ENCODE measurements at places on chromosomes 3 and 15. TPM values are rescaled to one million over a fixed set of nuclear protein-coding genes. Genes with fewer than 3 reads are reported as not detected.

GRCh38 chr3:142098964-142099363, 50.4 kb downstream of the TFDP2 start:
- no peaks in the 10 kb centered on the region for H3K4me1 ChIP-seq
- H3K36me3 ChIP-seq, result no peaks in the 10 kb centered on the region
- H3K27me3 ChIP-seq, result no peaks in the 10 kb centered on the region
- no peak for DNase-seq

- DNase-seq, result no peak
- H3K27me3 ChIP-seq, result no peaks in the 10 kb centered on the region
- no peak overlapping the region for H3K27ac ChIP-seq
- no peaks in the 10 kb centered on the region for H3K4me1 ChIP-seq
- no peaks in the 10 kb centered on the region for H3K36me3 ChIP-seq
Observed at GRCh38 chr15:28914046-28914445, 28.3 kb downstream of the APBA2 start.

DNA sequence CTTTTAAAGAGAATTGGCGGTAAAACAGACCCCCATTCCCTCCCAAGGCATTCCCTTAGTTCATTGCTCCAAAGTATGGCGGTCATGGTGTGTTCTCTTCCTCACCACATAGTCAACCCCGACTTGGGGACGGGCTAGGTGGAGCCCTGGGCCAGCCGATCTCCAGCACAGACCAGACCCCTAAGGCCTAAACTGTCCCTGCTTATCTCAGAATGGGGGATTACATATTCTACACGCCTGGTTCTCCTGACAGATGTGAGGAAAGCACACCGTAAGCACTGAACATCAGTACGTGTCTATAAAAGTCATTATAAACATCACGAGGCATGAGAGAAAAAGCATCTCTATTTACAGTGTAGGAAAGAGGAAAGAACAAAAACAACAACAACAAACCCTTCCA, 244.5 kb upstream of the STT3B start:
- DNase-seq, result no peak
- H3K4me3 ChIP-seq, result no peak overlapping the region
- H3K27ac ChIP-seq, result no peak overlapping the region
- H3K36me3 ChIP-seq, result no peaks in the 10 kb centered on the region
- H3K27me3 ChIP-seq, result no peaks in the 10 kb centered on the region

- no peaks in the 10 kb centered on the region for H3K36me3 ChIP-seq
- H3K27me3 ChIP-seq, result no peaks in the 10 kb centered on the region
- peak; percentile 83 for DNase-seq
- H3K4me1 ChIP-seq, result no peaks in the 10 kb centered on the region
- H3K27ac ChIP-seq, result peak overlapping the region; percentile 70
Observed at GRCh38 chr15:75347222-75348033, 589 bp downstream of the NEIL1 start.

DNA sequence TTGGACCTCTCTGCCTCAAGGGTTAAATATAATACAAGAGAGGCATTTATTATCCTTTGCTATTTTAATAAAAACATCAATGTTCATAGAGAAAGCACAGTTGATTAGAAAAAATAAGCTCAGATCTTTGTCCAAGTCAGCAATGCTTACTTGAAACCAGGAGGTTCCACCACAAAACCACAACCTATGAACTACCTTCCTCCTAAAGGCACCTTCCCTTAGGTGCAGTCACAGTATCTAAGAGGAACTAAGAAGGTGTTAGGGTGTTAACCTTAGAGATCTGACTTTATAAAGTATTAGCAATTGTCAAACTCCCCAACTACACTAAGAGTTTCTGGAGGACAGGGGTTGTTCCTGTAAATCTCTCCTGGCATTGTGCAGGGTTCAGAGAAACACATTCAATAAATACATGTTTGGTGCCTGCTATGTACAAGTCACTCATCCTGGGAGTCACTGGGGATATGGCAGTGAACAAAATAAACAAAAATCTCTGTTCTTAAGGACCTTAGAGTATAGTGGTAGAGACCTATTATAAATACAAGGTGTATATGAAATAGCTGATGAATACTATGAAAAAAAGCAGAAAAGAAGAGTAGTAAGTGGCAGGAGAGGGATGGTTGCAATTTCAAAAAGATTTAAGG, 208.6 kb downstream of the NFKBIZ start:
- peak; percentile 42 for DNase-seq
- no peaks in the 10 kb centered on the region for H3K27me3 ChIP-seq
- H3K27ac ChIP-seq, result no peak overlapping the region
- no peaks in the 10 kb centered on the region for H3K36me3 ChIP-seq
- no peaks in the 10 kb centered on the region for H3K4me1 ChIP-seq

GRCh38 chr15:89383365-89384175, 48.9 kb upstream of the POLG start:
- peaks cover 9% of the 10 kb centered on the region for H3K27me3 ChIP-seq
- DNase-seq, result no peak
- no peak overlapping the region for H3K27ac ChIP-seq
- no peak overlapping the region for H3K4me3 ChIP-seq
- H3K4me1 ChIP-seq, result peaks cover 9% of the 10 kb centered on the region

GRCh38 chr3:100833483-100833882, 124.2 kb downstream of the TFG start:
- H3K36me3 ChIP-seq, result no peaks in the 10 kb centered on the region
- H3K27ac ChIP-seq, result no peak overlapping the region
- no peak for DNase-seq
- no peaks in the 10 kb centered on the region for H3K4me1 ChIP-seq
- H3K27me3 ChIP-seq, result no peaks in the 10 kb centered on the region

DNA sequence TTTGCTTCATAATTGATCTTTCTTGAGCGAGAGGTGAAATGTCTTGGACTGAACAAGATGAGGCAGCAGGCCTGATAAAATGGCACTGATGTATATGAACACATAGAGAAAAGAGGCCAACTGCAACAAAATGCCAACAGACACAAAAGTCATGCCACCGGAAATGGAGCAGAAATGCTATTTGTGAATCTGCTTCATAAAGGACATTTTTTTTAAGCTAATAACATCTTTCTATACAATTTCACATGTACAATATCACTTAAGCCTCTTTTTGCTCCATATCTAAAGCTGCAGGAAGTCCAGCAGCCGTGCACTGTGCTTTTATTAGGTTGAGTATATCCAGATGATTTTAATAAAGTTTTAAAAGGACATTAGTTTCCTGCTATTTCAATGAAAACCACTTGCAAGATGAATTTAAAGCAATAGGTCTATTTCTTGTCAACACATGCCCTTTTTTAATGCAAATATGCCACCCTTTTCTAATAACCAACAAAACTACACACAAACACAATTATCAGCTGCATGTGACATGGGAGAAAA, 169.2 kb upstream of the ADAMTS9 start:
- H3K27me3 ChIP-seq, result no peaks in the 10 kb centered on the region
- no peak overlapping the region for H3K27ac ChIP-seq
- no peaks in the 10 kb centered on the region for H3K4me1 ChIP-seq

DNA sequence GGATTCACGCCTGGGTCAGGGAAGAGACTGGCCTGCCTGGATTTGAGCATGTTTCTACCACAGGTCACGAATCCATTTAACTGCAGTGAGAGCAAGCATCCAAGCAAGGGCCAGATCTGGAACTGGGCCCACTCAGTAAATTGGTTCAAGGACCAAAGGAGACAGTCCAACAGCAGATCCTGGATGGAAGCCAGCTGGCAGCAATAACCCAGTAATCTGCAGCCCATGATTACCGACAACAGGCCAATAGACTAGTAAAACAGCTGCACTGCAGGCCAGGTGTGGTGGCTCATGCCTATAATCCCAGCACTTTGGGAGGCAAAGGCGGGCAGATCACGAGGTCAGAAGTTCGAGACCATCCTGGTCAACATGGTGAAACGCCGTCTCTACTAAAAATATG, 11.8 kb downstream of the SAMD7 start:
- H3K27ac ChIP-seq, result no peak overlapping the region
- no peaks in the 10 kb centered on the region for H3K4me1 ChIP-seq
- DNase-seq, result peak; percentile 24
- no peaks in the 10 kb centered on the region for H3K36me3 ChIP-seq
- no peaks in the 10 kb centered on the region for H3K27me3 ChIP-seq
- H3K4me3 ChIP-seq, result no peak overlapping the region

DNA sequence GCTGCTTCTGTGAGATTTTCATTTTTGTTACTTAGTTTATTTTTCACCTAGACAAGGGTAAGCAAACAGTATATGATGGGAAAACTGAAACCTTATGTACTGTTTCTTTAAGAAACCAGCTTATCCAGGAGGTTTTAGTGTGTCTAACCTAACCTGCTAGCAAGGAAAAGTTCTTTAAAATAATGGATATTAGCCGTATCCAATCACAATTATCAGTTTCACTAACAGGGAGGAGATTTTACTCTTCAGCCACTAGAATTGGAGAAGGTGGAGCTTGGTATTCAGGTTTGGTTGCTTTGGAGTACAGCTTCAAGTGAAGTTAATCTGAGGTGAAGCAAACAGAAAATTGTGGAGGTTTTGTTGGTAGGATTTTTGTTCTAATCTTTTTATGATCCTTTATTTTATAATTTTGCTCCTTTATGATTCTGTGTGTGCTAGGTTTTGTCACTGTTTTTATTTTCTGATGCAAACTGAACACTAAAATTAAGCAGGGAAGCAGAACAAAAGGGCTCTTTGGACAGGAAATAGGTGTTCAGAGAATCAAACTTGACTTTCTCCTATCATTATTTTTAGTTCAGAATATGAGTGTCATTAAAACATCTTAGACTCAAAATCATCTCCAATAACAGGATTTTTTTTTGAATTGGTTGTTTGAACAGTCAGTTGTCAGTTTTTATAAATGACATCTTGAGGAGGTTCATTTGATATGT, 13.0 kb downstream of the ZFAND6 start:
- H3K4me3 ChIP-seq, result no peak overlapping the region
- H3K4me1 ChIP-seq, result no peaks in the 10 kb centered on the region
- H3K27me3 ChIP-seq, result no peaks in the 10 kb centered on the region
- no peaks in the 10 kb centered on the region for H3K36me3 ChIP-seq

GRCh38 chr15:101521069-101521468, 31.6 kb upstream of the PCSK6 start:
- H3K4me1 ChIP-seq, result no peaks in the 10 kb centered on the region
- no peak overlapping the region for H3K27ac ChIP-seq
- H3K27me3 ChIP-seq, result no peaks in the 10 kb centered on the region
- no peak for DNase-seq

DNA sequence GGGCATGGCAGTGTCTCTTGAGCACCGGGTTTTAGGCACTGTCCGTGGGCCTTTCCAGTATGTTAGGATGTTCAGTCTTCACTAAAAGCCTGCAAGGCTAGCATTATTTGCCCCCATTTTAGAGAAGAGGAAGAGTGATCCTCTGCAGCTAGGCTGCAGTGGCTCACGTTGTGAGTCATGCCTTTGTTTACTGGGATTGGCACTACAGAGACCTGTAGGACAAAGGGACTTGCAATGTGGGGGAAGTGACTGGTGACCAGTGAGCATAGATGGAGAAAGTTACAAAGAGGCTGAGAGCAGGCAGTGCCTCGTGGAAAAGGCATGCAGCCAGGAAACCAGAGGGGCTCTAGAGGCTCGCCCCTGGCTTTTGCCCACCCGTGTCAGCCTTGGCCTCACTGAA, 26.8 kb upstream of the CPNE9 start:
- no peak for DNase-seq
- H3K4me3 ChIP-seq, result no peak overlapping the region
- H3K4me1 ChIP-seq, result no peaks in the 10 kb centered on the region
- H3K36me3 ChIP-seq, result peaks cover 100% of the 10 kb centered on the region

DNA sequence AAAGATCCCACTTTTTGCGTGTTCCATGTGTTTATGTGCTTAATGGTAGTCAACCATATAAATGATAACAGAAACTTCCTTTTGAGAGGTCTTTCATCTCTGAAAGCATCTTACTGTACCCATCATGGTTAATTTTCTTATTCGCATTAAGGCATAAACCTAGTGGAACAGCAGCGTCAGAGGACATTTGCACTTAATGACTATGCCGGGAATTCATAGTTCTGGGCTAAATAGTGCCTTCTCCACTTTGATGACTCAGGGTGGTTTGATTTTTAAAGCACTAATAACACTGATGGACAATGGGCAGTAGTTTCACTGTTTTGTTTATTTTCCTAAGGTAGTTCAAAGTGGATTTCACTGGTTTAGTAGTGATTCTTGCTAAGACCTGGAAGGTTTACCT, 455.3 kb downstream of the DIPK2A start:
- H3K36me3 ChIP-seq, result no peaks in the 10 kb centered on the region
- DNase-seq, result no peak
- no peak overlapping the region for H3K4me3 ChIP-seq
- H3K27ac ChIP-seq, result no peak overlapping the region
- no peaks in the 10 kb centered on the region for H3K4me1 ChIP-seq

DNA sequence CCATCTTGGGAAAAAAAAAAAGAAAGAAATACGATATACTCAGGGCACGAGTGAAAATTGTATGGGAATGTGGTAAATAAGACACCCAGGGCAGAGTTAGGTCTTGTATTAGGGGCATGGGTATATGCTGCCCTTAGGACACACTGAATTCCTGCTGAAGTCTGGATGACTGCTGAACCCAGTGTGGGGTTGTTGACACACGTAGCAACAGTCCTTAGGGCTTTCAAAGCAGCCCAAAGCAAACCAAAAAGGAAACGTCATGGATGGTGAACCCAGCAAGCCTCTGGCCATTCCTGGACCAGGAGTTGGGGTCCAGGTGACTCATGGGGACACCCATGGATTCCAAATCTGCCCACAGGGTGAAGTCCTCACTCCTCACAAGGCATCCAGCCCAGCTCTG, 27.1 kb upstream of the SEMA3F start:
- H3K36me3 ChIP-seq, result no peaks in the 10 kb centered on the region
- no peaks in the 10 kb centered on the region for H3K27me3 ChIP-seq
- no peak overlapping the region for H3K27ac ChIP-seq
- H3K4me1 ChIP-seq, result peaks cover 3% of the 10 kb centered on the region

DNA sequence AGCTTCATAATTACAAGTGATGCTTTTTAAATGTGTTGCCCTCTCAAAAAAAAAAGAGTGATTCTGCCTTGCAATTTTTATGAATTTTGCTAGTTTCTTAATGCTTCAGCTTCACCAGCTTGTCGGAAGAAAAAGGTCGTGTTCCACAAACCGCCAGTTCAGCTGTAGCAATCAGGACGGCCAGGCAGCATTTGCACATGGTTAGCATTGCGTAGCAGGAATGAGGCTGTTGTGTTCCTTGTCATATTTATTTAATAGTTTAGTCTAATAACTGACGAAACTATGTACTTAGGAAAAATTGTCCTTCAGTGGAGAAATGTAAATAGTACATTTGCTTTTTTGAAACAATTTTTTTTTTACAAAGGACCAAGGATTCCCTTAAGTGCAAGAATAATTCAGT, 64.9 kb upstream of the SELENOK start:
- H3K4me3 ChIP-seq, result no peak overlapping the region
- H3K36me3 ChIP-seq, result no peaks in the 10 kb centered on the region
- H3K27ac ChIP-seq, result no peak overlapping the region
- no peak for DNase-seq
- no peaks in the 10 kb centered on the region for H3K4me1 ChIP-seq

GPR62 gene
- total RNA-seq, result not detected

FYCO1 gene
- total RNA-seq, result 35.8 TPM

PLA2G4D gene
- not detected for total RNA-seq

GCNT3 gene
- total RNA-seq, result 112 TPM

CLDN16 gene
- not detected for total RNA-seq

CACNA2D2 gene
- 5.8 TPM for total RNA-seq

GLDN gene
- not detected for total RNA-seq
